ENCODE measurements at places on chromosomes 11 and 22.

GRCh38 chr22:37283393-37283937 lies 1.2 kb downstream of the CYTH4 start:
- DNase-seq: no peak

DNA sequence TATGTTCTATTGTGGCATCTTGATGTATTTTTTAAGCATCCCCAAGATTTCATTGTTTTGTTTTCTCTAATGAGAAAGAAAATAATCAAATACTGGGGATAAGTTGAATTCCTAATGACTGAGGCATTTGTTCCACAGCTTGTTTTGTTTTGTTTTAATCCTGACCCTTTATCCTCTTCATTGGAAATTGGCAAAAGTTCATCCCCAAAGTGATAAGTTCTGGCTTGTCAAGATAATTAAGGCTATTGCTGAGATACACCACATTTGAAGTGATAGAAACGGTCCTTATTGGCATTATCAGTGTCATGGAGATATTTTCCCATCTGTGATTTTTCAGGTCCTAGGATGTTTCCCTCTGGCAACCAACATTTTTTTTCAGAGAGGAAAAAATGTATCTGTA lies 65.0 kb downstream of the SLC36A4 start:
- no peak for DNase-seq

- no peak for DNase-seq
Observed at GRCh38 chr11:13061294-13061990, 52.3 kb downstream of the RASSF10 start.

- peak; percentile 95 for DNase-seq
Observed at GRCh38 chr11:3160252-3161031, 4.7 kb downstream of the OSBPL5 start.

- DNase-seq: no peak
Observed at GRCh38 chr11:69252490-69252837, 41.5 kb upstream of the MYEOV start.

DNA sequence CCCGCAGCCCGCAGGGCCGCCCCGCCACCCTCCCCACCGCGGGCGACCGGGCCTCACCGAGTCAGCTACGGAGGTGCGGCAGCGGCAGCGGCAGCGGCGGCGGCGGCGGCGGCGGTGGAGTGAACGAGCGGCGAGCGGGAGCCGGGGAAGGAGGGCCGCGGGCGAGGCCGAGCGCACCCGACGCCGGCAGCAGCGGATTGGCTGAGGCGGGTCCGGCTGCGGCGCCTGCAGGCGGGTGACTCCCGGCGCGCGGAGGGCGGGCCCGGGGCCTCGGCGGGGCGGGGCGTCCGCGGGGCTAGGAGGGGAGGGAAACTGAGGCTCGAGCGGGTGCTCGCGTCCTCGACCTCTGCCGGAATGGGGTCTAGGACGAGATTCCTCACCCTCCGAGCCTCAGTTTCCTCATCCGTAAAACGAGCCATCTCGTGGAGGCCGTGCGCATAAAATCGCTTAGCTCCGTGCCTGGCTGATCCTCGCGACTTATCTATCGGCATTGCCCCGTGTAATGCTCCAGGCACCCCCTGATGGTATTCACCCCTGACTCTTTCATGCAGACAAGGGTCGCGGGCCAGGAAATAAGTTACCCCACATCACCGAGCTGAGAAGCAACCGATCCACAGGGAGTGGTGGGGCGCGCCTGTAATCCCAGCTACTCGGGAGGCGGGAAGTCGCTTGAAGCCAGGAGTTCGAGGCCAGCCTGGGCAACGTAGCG lies at the start of gene CPT1A:
CPT1A (minus strand) TSS at position 199 of the 709 bp plus-strand sequence. CDS start 26,442 bp downstream, outside the sequence.
- DNase-seq: peak; percentile 45

- peak; percentile 82 for DNase-seq
Observed at GRCh38 chr11:36300650-36301049, 4.6 kb downstream of the PRR5L start.

DNA sequence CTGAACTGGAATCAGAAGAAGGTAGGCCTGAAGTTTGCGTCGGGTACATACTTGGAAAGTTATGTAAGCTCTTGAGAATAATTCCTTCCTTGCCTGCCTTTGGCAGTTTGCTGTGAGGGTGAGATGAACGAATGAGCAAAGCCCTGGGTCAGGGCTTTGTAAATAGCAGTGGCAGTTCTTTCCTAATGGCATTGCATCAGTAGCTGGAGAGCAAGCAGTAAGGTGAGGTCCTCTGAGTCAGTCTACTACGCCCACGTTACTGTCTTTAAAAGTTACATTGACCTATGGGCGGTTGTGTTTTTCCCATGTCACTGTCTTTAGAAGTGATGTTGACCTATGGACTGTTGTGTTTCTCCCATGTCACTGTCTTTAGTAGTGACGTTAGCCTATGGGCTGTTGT lies 179.1 kb upstream of the E2F8 start:
- no peak for DNase-seq

Measured in Ammon's horn (tissue), 1 donor.